Bronchial epithelial cell (primary cell): ENCODE measurements at places on chromosomes 13 and 19. TPM values are rescaled to one million over a fixed set of nuclear protein-coding genes. Genes with fewer than 3 reads are reported as not detected.

ZNF66 gene
- total RNA-seq, result 1.6 and 1.8 TPM in 2 replicates

SUPT5H gene
- 41.9 and 48.1 TPM in 2 replicates for total RNA-seq

EDNRB gene
- 1.1 TPM in 1 of 2 replicates, not detected in the other for total RNA-seq

RFC3 gene
- total RNA-seq, result 2.0 and 3.4 TPM in 2 replicates

CDX2 gene
- total RNA-seq, result not detected in 2 replicates

TMEM190 gene
- total RNA-seq, result not detected in 2 replicates

NBEA gene
- total RNA-seq, result 0.53 and 1.2 TPM in 2 replicates

ISOC2 gene
- total RNA-seq, result 33.2 and 33.3 TPM in 2 replicates

GEMIN7 gene
- total RNA-seq, result 21.3 and 23.2 TPM in 2 replicates

RNF17 gene
- total RNA-seq, result not detected in 2 replicates

ZNF567 gene
- total RNA-seq, result 5.5 and 7.6 TPM in 2 replicates

NKPD1 gene
- total RNA-seq, result 0.53 and 1.0 TPM in 2 replicates

MYO1F gene
- total RNA-seq, result under 0.01 TPM in 1 of 2 replicates, not detected in the other

KANK3 gene
- 0.64 and 2.4 TPM in 2 replicates for total RNA-seq

OXGR1 gene
- total RNA-seq, result not detected in 2 replicates

SLITRK6 gene
- 9.0 and 14.5 TPM in 2 replicates for total RNA-seq

ANGPTL8 gene
- not detected in 2 replicates for total RNA-seq

CNN1 gene
- total RNA-seq, result not detected in 2 replicates

KIR2DL4 gene
- not detected in 2 replicates for total RNA-seq

EFNA2 gene
- total RNA-seq, result not detected in 2 replicates

TSSK6 gene
- 3.2 and 4.9 TPM in 2 replicates for total RNA-seq

ITGBL1 gene
- total RNA-seq, result 0.13 and 1.1 TPM in 2 replicates

ZNF526 gene
- 7.8 and 11.1 TPM in 2 replicates for total RNA-seq

TBCB gene
- 132 and 152 TPM in 2 replicates for total RNA-seq

MISP gene
- total RNA-seq, result 105 and 138 TPM in 2 replicates

C19orf67 gene
- total RNA-seq, result not detected in 2 replicates

SIGLEC8 gene
- total RNA-seq, result not detected in 2 replicates

MBNL2 gene
- total RNA-seq, result 12.4 and 12.7 TPM in 2 replicates

LGALS14 gene
- not detected in 2 replicates for total RNA-seq

GIPR gene
- total RNA-seq, result 0.38 and 0.53 TPM in 2 replicates

ZNF132 gene
- total RNA-seq, result 5.5 and 5.8 TPM in 2 replicates

POSTN gene
- 1.5 and 2.1 TPM in 2 replicates for total RNA-seq

GPR12 gene
- not detected in 2 replicates for total RNA-seq
